CD8-positive, alpha-beta T cell (primary cell): ENCODE measurements at places on chromosomes 1 and 21.

GRCh38 chr1:208928349-208929010 is 655.0 kb upstream of the CAMK1G start:
- DNase-seq, result no peak

DNA sequence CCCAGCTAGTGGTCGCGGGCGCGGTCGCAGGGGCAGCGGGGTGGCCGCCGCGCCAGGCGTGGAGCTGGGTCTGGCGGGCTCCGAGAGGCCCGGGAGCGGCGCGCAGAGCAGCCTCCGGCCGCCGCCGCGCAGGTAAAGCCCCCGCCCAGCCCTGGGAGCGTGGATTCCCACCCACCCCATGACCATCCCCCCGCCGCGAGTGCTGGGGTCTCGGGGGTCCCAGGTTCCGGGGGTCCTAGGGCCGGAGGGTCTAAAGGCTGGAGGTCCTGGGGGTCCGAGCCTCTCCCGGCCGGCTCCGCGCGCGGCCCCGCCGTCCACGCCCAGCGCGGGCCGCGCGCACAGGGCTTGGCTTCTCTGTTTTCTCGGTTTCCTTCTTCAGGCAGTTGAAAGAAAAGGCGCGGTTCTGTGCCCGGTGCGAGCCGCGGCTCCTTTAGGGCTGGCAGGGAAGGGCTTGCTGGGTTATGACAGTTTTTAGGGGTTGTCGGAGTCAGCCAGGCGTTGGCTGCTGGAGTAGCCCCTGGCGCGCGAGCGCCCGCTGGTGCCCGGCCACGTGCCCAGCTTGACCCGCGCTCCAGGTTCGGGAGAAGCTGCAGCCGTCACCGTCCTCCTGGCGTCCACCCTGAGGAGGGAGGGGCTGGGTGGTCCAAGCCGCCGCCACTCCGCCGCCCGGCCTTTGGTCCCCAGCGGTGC is 359 bp downstream of the LRRC3 start:
- peak; percentile 40 for DNase-seq

GRCh38 chr1:203207751-203208150 is 21.2 kb upstream of the CHI3L1 start:
- no peak for DNase-seq

GRCh38 chr1:38600286-38600685 is 259.3 kb downstream of the RRAGC start:
- no peak for DNase-seq

DNA sequence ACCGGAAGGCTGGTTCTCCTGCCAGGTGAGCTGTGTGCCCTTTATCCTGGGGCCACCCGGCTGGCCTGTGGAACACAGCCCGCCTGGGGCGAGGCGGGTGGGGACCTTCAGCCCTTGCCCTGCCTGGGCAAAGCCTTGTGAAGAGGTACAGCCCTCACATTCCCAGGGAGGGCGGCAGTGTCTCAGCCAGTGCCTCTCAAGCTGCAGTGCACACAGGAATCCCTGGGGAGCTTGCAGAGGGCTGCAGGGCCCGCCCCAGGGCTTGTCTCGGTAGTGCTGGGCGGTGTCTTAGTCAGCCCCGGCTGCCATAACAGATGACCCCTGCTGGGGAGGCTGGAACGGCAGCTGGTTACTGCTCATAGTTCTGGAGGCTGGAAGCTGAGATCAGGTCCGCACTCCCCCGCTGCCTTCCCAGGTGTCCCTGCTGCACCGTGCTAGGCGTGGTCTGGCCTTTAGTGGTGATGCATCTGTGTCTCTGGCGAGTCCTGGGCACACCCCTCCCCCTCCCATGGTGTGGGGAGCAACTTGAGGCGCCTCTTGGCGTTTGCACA is 12.6 kb downstream of the DFFB start:
- DNase-seq, result no peak

DNA sequence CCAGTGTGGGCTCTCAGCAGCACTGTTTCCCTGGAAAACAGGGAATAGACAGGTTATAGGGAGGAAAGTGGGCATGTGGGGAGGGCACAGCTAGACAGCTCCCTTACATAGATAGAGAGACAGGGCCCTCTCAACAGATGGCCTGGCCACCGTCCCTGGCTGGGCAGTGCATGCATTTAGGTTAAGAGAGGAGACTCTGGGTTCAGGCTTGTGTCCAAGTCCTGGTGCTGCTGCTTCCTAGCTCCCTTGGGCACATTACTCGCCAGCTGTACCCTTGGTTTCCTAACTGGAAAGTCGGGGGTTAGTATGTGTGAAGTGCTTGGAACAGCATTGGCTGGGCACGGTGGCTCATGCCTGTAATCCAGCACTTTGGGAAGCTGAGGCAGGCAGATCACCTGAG is 9.1 kb downstream of the PLOD1 start:
- no peak for DNase-seq

GRCh38 chr21:25126564-25126963 is 480.7 kb downstream of the MRPL39 start:
- no peak for DNase-seq

DNA sequence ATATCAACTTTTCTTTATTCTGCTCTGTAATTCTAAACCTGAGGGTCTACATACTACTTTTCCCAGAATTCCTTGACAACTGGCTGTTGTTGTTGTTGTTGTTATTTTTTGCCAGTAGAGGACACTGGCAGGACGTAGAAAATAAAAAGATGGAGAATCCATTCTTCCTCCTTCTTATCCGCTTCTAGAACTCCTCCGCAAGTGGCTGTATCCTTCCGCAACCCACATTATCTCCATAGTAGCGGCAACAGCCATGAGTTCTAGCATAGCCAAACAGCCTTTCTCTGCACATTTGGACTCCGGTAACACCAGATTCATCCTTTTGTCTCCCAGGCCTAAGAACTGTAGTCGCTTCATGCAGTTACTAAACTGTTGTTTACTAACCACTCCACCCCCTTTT is 91.1 kb upstream of the CACHD1 start:
- DNase-seq, result no peak

DNA sequence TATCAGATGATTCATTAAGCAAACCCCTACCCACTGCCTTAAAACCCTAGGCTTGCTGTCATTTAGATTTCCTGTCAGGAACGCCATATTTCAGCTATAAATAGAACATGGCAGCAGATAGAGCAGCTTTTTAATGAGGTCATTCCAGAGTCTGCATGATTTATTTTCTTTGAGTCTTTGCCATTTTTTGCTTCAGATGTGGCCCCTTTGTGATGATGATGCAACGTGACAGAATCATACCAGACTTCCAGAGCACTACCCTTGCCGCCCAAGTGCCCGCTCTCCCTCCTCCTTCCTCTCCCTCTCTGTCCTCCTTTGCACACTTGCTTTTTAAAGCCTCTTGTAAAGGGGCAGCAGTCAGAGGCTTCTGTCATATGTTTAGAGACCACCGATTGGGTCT is 55.5 kb upstream of the TRIM67 start:
- no peak for DNase-seq

DNA sequence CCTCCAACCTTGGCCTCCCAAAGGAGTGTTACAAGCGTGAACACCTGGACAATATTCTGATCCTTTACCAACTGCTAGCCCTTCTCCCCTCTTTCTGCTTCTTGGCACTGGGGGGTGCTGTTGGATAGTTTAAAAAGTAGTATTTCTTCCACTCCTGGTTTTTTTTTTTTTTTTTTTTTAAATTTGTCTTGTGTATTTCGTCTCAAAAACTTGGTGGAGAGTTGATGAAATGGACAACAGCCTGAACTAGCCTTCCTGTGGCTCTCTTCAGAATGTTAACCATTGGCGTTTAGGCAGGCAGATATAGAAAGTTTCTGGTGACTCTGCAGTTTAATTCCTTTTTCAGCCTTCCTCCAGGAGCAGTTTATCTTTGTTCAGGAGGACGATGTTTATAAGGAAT is 69.7 kb upstream of the USP24 start:
- DNase-seq, result no peak

- no peak for DNase-seq
Observed at GRCh38 chr1:57124170-57124569, 158.4 kb upstream of the C8B start.

DNA sequence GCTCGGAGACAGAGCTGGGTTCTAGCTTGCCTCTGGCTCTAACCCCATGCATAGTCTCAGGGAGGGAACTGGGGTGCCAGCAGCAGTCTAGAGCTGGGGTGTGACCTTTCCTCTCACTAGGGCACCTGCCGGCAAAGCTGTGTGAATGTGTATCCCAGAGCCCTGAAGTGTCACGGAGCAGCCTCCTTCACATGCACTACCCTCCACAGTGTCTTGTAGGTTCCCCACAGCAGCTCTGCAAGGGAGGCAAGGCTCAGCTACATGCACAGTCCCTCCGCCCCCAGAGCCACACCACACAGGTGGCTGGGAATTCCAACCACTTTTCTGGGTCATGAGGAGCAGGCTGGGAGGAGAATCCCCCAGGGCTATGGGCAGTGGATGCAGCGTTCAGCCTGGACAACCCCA is 7.7 kb upstream of the HPCA start:
- no peak for DNase-seq

GRCh38 chr1:59696421-59697115 is 118.2 kb upstream of the HOOK1 start:
- no peak for DNase-seq

GRCh38 chr1:200869376-200869752 is 3.4 kb upstream of the GPR25 start:
- no peak for DNase-seq

DNA sequence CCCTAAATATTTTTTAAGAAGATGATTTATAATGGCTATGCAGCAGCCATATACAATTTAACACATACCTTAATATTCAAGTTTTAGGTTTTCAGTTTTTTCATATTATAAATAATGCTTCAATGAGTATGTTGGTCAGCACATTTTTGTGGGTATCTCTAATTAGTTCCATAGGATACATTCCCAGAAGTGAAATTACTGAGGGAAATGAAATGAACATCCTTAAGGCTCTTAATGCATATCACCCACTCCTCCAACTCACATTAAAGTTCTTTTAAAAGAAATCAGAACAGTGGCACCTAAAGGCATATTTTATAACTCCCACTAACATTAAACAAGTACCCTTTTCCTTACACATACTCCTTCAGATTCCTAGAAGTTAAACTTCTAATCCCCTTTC is 56.1 kb downstream of the EYA3 start:
- no peak for DNase-seq

DNA sequence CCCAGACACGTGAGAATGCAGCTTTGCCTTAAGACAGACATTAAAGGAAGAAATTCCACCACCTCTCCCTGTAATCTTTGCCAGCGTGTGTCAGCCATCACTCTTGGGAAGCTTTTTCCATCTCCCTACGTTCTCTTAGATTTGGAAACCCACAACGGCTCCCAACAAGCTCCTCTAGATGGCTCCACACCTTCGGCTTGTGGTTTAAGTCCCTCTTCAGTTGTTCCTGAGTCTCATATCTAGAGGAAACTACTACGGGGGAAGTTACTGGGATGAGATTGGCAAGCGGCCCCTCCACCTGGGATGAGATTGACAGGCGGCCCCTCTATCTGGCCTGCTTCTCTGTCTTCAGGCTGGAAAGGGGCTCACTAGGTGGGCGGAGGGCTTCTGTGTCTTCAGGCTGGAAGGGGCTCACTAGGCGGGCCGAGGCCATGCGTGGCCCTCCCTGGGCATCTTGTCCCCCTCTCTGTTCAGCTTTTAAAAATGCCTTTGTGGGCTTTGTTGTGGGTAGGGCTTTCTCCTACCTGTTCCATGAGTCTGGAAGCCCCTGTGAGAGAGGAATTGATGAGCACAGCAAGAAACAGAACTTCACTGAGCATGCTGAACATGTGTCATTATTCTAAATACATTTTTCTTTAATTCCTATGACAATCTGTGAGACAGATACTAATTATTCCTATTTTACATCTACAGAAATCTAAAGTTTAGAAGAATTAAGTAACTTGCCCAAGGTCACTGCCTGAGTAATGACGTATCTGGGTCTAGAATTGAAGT is 670.5 kb downstream of the KIF26B start:
- no peak for DNase-seq

DNA sequence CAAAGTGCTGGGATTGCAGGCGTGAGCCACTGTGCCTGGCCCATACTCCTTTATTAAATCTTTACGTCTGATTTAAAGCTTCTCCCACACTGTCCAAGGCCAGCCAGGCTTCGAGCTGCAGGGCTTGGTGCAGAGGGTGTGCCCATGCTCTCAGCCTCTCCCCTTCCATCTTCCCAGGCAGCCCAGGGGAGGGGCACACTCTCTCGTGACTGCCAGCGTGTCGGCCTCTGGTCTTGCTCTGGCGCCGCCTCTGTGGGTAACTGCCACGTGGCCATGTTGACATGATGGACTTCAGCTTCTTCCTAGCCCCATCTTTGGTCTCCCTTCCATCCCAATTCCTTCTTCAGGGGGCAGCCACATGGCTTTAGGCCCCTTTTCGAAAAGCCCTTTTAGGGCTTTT is 4.7 kb downstream of the GPR137B start:
- no peak for DNase-seq

- peak; percentile 69 for DNase-seq
Observed at GRCh38 chr1:179229214-179230140, at the start of gene ABL2. Gene ABL2 (minus strand): TSS chr1:179229677. CDS start chr1:179229397, 280 bp downstream.

DNA sequence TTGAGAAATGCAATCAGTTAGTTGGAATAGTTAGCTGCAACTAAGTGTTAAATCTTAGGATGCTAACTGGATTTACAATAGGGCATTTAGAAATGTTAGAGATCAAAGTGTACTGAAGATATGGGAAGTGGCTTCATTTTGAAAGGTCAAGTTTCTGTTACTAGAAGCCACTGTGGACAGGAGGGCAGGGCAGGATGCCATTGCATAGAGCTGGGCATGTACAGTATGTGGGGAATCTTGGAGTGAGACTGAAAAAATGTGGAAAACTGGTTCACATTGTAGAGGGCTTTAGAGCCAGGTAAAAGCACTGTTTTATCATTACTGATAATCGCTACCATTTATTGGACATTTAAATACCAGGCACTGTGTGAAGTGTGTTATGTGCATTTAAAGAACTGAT is 31.0 kb downstream of the ARID1A start:
- no peak for DNase-seq

GRCh38 chr1:155127967-155128754 is 485 bp downstream of the EFNA1 start:
- DNase-seq, result no peak

DNA sequence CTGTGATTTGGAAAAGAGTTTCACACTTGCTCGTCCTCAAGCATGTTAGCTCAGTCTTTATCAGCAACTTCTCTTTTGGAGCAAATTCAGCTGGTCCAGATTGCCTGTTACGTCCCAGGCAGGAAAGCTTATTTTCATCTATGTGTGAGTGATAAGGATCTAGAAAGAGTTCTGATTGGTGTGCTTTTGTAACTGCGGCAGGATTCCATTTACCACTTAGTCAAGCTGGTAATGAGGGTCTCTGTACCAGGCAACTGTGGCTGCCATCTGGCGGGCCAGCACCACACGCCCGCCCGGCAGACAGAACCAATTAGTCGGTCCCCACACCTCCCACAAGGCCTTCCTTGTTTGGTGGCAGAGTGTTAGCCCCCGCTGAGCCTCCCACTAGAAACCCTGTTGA is 21.0 kb downstream of the C1orf87 start:
- DNase-seq, result no peak

DNA sequence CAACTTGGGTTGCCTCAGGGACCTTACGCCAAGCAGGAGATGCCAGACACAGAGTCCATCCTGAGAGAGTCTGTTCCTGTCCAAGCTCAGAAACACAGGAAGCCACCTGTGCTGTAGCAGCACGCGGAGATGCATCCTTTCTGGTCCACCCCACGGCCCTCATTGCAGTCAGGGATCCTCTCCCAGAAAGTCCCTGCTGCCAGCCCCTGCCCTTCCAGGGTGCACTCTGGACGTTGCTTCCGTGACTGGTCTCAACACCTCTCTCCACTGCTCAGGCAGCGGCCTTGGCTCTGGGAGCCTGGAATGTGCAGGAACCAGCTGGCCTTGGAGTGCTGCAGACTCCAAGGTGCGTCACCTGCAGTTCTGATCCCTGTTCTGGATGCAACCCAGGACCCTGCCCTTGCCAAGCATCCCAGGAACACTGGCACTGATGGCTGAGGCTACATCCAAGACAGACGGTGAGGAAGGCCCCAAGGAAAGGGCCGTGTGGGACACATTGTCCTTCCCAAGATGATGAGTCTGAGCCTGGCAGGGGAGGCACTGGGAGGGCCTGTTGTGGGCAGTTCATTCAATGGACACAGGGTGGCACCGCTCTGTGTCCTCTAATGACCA is 21.7 kb upstream of the COL6A1 start:
- no peak for DNase-seq
